ENCODE measurements at places on chromosomes 1 and 21. TPM values are rescaled to one million over a fixed set of nuclear protein-coding genes. Genes with fewer than 3 reads are reported as not detected.
A peak's percentile ranks its signal among the peaks of the same experiment; 100 is the strongest.

- peak; percentile 79 for DNase-seq
Measured at GRCh38 chr1:186680245-186681061, at the start of gene PTGS2. Gene PTGS2 (minus strand): TSS chr1:186680423. CDS start chr1:186680290, 133 bp downstream.

UQCRH gene
- total RNA-seq, result 334 TPM

DNA sequence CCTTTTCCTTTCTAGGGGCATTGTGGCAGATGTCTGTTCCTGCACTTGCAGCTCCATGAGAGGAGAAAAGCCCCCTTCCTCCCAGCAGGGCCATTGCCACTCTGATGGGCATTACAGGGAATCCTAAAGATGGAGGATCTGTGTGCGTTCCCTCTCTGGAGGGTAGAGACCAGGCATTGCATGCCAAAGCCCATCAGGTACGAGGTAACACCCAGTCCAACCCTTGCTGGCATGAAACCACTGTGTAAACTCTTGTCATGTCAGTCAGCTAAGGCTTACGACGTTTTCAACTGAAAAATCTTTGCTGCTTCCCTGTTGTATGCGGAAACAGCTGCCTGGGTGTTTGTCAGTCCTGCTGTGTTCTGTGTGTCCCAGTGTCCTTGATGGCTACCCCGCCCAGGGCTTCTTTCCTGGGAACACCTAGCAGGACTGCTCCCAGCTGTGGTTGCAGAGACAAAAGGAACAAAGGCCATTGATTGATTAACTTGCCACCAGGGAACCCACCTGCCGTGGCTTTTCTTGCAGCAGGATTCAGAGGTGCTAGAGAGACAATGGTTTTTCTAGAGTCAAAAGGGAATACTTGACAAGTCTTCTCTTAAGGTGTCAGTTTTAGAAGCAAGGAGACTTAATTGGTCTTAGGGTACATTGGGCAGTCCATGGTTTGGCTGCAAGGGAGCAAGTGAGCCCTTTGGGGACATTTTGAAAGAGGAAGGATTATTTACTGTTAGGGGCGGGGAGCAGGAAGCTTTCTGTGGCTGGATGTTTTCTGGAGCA, 24.6 kb downstream of the B3GALT5 start:
- DNase-seq, result no peak

CORT gene
- total RNA-seq, result not detected

All from breast epithelium (tissue), 4 donors.